ENCODE measurements at places on chromosomes 5 and 9.

DNA sequence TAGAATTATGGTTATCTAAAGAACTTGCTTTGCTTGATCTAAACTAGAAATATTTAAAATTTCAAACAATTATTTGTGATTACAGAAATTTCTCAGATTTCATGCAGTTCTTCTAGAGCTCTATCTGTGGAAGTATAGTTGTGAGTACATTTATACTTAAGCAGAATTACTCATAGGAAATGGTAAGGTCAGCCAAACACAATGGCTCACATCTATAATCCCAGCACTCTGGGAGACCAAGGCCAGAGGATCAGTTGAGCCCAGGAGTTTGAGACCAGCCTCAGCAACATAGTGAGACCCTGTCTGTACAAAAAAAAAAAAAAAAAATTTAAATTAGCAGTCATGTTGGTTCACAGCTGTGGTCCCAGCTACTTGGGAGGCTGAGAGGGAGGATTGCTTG lies 71.0 kb downstream of the INVS start:
- DNase-seq = no peak

GRCh38 chr5:36482812-36483211 lies 123.6 kb upstream of the SLC1A3 start:
- no peak for DNase-seq

DNA sequence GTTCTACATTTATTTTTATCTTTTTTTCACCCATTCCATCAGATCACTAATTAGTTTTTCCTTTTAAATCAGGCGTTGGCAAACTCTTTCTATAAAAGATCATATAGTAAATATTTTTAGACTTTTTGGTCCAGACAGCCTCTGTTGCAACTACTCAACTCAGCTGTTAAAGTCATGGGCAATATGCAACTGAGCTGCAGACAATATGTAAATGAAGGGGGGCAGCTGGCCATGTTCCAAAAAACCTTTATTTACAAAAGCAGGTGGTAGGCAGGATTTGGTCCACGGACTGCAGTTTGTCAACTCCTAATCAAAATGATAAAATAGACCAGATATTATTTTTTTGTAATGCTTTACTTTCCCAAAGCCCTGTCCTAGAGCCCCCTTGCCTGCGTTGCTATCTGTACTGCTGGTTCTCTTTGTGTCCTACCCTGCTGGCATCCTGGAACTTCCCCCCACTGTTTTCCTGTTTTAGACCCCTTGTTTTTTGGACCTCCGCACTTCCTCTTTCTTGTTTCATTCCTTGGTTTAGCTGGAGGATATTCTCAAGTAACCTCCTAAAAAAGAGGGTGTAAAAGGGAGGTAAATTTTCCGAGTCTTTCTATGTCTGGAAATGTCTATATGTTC lies 24.7 kb upstream of the TNFSF8 start:
- DNase-seq = no peak

DNA sequence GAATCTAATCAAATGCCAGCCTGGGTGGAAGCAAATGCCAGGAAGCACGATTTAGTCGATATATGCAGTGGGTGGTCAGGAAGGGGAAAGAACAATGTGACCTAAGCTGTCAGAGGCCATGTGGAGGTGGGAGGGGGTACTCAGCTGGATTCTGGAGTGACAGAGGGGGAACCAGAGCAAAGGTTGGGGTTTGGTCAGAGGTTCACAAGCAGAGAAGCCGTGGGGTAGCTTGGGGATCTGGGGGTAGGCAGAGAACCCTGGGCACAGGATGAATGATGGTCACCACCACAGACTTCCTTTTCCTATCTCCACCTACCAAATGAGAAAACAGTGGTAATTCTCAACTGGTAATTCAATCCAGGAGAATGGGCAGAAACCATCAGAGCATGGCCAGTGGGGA lies 24.1 kb upstream of the ARAP3 start:
- DNase-seq = no peak

Data from stimulated activated CD4-positive, alpha-beta T cell treated with anti-CD3 and anti-CD28 coated beads, Interleukin-1b, Interleukin-23, amount 100 ng/mL, for 24 hours (primary cell).